Stimulated activated CD4-positive, alpha-beta T cell treated with anti-CD3 and anti-CD28 coated beads, Interleukin-1b, Interleukin-23, amount 100 ng/mL, for 24 hours (primary cell): ENCODE measurements at places on chromosomes 5 and 9.

- no peak for DNase-seq
Measured at GRCh38 chr9:125890826-125891225, 143.7 kb downstream of the PBX3 start.

DNA sequence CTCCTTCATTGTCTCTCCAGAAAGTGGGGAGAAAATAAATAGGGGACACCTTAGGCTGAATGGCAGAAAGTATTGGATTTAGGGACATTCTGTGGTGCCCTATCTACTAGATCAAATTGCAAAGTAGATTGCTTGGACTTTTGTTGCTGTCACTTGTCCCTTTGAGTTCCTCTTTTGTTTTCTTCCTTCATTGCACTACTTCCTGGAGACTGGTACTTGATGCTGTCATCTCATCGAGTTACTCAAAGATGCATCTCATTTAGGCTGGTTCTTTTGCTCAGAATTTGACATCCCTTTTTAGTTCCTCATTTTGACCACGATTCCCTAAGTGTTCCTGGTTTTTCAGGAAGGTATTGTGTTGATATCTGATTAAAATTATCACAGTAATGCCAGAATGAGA lies 137.6 kb downstream of the ADGRV1 start:
- no peak for DNase-seq

DNA sequence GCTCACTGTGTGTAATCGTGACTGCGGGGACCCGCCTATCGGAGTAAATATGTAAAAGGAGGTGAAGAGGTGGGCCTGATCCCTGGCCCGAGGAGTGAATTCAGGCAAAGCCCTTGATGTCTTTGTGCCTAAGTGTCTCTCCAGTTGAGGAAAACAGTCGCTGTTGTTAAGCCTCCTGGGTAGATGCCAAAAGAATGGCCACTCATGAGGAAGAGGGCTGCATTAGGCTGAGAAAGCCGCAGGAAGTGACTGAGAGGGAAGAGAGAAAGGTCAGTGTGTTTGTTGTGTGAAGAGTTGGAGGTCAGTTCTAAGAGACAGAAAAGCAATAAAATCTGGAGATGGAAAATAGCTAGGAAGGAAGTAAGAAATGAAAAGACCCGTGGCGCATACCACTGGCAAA lies 35.8 kb upstream of the PIP5K1B start:
- DNase-seq: no peak

DNA sequence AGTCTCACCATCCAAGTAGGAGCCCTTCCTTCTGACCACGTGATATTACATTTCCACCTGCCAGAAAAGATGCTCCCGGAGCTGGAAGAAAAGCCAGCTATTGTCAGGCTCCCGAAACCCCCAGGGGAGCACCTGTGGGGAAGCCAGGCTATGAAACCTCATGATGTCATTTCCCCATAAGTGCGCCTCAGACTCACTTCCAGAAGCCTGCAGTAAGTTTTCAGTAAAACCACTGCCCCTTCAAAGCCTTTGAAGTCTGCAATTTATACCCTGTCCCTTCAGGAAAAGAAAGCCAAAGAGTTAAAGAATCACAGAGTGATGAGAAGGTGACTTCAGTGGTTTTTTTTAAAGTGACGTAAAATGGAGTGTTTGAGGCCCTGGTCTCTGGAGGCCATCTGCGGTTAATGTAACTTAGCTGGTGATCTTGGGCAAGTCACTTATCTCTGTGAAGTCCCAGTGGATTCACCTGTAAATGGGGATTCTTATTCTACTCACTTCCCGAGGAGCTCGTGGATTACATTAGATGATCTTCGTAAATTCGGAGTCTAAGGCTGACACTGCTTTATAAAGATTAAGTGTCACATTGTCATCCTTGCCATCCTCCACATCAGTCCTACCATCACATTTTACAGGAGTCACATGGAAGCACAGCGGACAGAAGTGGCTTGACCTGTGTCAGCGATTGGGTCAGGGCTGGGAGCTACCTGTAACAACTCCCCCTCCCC lies 2.6 kb upstream of the SEMA6A start:
- DNase-seq: no peak

DNA sequence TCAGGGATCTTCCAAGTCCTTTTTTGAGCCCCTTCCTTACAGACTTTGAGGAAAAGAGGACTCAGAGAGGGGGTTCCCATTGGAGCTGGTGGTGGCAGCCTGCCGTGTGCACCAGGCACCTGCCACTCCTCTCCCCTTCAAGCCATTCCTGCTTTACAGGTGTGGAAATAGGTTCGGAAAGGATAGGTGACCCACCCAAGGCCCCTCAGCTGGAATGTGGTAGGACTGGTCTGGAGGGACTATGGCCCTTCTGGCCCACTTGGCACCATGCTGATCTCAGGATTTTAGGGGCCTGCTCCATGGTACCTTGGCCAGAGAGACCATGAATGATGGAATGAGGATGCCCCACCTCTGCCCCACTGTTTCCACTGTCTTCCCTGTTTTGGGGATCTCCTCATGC lies 1.4 kb downstream of the GALNT12 start:
- DNase-seq: no peak

DNA sequence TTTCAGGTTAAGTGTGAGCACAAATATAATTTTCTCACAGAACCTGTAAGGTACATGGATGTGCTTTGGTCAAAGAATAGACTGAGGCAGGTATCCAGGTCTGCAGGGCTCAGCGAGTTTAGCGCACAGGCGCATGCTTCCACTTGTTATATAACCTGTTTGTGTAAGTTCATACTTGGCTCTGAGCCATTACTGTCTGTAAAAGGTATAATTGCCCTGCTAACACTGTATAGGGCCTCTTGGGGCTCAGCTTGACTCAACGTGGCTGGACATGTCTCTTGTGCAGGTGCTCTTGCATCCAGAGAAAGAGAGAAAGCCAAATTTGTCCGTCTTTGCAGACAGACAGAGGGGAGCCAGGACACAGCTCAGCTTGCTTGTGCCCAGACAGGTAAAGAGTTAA lies 759.6 kb downstream of the MTRR start:
- DNase-seq: no peak

- no peak for DNase-seq
Measured at GRCh38 chr9:120353506-120353905, 226.5 kb downstream of the CDK5RAP2 start.

DNA sequence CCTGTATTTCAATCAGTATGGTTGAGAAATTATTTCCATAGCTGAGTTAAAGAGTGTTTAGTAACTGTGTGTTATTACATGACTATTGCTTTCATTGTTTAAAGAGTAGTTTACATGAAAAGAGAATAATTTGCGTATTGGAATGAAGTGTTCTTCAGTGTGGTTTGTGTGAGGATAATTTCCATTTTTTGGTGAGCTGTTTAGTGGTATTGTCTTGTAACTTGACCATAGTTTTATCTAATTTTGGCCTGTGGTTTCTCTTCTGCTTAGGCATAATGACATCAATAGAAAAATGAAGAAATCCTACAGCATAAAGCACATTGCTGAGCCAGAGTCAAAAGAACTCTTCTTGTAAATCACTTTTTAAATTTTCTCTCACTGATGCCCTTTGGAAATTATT lies 151.2 kb downstream of the SNCAIP start:
- no peak for DNase-seq

DNA sequence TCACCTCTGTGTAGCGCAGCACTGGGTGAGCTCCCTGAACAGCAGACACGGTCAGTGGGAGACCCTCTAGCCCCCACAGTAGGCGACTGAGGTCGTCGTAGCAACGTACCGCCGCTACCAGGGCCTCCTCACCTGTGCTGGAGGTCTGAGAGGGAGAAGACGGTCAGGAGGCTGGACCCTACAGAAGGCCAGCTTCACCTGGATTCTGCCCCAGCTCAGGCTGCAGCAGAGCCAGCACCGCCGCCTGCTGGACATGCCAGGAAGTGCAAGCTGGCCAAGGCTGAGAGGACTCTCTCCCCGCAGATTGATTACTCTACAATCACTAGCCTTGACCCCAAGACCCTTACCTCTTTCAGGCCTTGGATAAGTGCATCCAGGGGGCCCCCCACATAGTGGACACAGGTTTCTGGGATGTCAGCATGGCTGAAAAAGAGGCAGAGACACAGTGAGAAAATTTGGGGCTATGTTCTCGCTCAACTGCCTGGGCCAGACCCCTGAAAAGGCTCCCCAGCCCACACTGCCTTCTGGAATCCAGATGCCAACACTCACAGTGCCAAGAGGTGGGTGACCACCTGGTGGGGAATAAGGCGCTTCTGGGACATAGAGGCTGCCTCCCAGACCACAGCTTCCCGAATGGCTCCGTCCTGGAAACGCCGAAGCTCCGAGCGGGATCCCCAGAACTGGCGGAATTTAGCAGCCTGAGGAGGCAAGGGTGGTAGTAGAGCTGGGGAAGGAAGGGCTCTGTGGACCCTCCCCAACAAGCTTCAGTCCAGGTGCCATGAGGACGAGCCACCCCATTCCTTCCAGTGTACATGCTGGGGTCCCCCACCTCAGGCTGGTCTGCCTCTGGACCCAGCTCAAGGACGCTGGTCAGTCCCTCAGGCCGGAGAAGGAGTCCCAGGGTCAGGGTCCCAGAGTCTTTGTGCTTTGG lies 6.9 kb downstream of the NOL6 start:
- DNase-seq: no peak

DNA sequence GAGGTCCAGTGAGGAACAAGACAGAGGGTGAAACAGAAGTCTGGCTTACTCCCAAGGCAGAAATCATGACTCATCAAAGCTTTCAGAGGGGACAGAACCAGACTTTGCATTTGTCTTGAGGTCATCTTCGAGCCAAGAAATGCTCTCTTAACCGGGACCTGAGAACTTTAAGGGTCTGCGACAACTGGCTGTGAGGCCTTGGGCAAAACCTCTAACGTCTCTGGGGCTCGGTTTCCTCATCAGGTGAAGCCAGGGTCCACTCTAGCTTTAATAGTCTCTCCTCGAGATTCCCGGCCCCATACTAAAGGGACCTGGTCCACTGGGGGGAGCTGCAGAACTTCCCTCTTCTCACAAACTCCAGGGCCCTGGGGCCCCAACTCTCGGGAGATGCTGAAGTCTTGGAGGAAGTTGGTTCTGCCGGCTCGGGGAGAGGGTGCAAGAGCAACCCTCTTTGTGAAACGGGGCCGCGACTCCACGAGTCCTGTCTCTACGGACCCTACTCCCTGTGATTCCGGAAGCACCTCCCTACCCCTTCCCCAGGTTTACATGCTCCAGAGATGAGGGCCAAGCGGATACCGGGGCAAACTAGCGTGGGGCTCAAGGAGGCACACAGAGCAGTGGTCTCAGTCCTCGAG lies 2.6 kb downstream of the GLIS3 start:
- peak; percentile 10 for DNase-seq

- no peak for DNase-seq
Measured at GRCh38 chr5:141439411-141440141, 9.3 kb downstream of the PCDHGA12 start.

GRCh38 chr5:116778651-116779280 lies 204.1 kb upstream of the SEMA6A start:
- no peak for DNase-seq

GRCh38 chr9:4299005-4299795 lies 668 bp downstream of the GLIS3 start:
- DNase-seq: peak; percentile 6

DNA sequence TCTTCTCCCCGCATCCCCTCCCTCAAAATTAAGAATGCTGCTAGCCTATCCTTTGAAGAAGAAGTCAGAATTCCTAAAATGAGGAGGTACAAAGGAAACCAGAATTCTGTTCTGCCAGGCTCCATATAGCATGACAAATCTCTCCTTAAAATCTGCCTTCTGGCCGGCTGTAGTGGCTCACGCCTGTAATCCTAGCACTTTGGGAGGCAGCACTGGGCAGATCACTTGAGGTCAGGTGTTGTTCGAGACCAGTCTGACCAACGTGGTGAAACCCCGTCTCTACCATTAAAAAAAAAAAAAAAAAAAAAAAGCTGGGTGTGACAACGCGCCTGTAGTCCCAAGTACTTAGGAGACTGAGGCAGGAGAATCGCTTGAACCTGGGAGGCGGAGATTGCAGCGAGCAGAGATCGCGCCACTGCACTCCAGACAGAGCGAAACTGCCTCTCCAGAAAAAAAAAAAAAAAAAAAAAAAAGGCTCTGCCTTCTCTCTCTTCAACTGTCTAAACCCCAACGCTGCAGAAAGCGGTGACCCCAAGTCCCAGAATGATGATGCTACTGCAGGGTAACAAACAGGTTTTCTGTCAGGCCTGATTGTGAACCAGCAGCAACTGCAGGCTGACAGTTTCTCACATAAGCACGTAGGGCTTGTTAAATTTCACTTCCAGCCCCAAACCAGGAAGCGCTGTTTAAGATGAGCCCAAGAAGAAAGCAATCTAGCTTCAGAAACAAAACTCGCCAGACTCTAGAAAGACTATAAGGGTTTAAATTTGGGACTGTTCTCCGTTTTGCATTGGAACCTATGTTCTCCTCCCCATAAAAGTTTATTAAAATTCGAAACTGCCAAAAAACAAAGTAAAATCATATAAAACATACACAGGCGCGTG lies 963 bp upstream of the CAST start:
- peak; percentile 2 for DNase-seq

GRCh38 chr5:56039985-56040384 lies 45.2 kb upstream of the IL6ST start:
- DNase-seq: no peak

DNA sequence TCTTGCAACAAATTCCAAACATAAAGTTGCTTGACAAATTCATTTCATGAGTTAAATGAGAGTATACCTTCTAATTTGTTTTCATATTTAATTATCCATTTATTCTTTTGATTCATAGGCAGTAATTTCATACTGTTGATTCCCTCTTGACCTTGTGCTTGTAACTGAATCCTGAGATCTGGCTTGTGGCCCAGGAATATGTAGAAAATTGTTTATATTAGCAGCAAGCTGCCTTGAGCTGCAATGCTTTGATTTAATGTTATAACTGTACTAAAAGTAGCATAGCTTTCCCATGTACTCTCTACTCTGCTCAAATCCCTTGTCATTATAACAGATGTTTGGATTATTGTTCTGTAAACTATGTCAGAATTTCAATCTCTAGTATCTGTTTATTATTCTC lies 780.7 kb downstream of the NR2F1-AS1 start:
- DNase-seq: no peak

DNA sequence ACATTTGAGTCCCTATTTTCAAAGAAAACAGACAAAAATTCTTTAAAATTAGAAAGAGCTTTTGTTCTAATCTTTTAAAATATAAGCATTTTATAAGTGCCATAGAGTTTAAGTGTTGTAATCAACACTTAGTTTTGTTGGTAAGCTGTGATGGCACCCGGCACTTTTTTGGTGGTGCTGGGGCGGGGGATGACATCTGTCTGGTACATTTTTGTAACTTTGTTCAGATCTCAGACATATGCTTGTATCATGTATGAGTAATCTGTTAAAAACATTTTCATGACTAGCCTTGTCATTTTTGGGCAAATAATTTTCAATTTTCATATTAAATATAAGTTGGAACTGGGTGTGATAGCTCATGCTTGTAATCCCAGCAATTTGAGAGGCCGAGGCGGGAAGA lies 51.7 kb downstream of the UBAP1 start:
- DNase-seq: no peak

DNA sequence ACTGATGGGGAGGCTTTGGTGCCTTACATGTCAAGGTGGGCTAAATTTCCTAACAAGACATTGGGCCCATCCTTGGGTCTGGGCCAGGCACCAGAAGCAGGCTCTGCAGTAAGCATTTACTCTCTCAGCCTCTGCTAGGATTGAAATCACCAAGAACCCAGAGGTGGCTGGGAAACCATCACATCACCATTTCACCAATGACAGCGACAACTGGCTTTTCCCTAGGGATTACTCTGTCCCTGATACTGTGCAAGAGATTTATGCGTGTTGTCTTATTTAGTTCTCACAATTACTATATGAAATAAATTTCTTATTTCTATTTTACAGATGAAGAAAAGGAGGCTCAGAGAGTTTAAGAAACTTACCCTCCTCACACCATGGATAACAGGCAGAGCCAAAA lies 342.2 kb downstream of the ARHGEF28 start:
- DNase-seq: no peak

GRCh38 chr5:165837286-165837685 lies 2331.9 kb downstream of the MAT2B start:
- no peak for DNase-seq

- DNase-seq: no peak
Measured at GRCh38 chr5:134585966-134586365, 46.7 kb downstream of the SAR1B start.
